ENCODE measurements at places on chromosomes 16 and 17. TPM values are rescaled to one million over a fixed set of nuclear protein-coding genes. Genes with fewer than 3 reads are reported as not detected.

Gene GRAPL
- 2.8 TPM for total RNA-seq

Gene CMTM1
- total RNA-seq: 14.4 TPM

Gene EDC4
- total RNA-seq: 86.4 TPM

Gene SLC5A2
- total RNA-seq: not detected

Gene CA10
- not detected for total RNA-seq

Gene SNAI3
- total RNA-seq: 8.4 TPM

GRCh38 chr16:55248494-55248893 lies 75.5 kb upstream of the IRX6 start:
- no peak for DNase-seq

DNA sequence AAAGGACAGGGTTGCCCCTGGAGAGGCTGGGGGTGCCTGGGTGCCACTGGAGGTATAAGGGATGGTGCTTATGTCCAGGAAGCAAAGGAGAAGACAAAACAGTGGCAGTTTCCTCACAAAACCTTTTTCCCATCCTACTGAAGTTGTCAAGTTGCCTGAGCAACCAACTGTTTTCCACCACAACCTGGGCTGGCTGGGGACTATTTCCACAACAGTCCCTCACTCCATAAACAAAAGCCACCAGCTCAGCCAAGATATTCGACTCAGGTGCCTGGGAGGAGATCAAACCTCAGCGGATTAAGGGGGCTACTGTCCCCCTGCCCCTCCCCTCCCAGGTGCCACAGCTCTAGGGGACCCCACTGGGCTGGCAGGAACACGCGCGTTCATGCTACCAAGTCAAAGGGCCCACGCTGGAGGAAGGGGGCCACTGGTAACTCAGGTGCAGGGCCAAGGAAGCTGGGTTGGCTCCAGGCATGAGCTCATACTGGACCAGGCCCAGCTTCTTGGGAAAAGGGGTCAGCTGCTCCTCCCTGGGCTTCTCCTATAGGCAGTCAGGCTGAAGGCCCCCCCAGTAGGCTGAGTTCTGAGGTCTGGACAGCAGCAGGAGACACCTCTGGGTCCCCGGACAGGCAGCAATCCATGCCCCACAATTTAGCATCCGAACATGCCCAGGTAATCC lies 45.7 kb upstream of the MRPS23 start:
- no peak for DNase-seq

DNA sequence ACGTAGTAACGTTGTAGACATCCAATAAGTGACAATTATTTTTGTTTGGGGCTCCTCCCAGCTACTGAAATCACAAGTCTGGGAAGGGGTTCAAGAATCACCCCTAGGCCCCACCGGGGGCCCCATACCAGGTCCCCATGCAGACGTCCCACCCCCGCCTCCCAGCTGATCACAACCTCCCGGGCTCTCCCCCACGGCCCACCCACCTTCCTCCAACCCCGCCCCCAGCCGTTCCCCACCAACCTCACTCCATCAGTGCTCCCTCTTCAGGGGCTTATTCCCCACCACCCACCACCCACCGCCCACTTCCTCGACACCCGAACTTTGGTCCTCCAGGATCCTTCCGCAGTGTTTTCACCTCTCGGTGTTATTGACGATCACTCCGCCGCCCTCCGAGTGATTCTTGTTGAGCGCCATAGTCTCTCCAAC lies 240 bp downstream of the WBP2 start:
- DNase-seq: no peak

- DNase-seq: peak; percentile 65
Observed at GRCh38 chr17:81253358-81254131, 14.4 kb downstream of the NDUFAF8 start.

DNA sequence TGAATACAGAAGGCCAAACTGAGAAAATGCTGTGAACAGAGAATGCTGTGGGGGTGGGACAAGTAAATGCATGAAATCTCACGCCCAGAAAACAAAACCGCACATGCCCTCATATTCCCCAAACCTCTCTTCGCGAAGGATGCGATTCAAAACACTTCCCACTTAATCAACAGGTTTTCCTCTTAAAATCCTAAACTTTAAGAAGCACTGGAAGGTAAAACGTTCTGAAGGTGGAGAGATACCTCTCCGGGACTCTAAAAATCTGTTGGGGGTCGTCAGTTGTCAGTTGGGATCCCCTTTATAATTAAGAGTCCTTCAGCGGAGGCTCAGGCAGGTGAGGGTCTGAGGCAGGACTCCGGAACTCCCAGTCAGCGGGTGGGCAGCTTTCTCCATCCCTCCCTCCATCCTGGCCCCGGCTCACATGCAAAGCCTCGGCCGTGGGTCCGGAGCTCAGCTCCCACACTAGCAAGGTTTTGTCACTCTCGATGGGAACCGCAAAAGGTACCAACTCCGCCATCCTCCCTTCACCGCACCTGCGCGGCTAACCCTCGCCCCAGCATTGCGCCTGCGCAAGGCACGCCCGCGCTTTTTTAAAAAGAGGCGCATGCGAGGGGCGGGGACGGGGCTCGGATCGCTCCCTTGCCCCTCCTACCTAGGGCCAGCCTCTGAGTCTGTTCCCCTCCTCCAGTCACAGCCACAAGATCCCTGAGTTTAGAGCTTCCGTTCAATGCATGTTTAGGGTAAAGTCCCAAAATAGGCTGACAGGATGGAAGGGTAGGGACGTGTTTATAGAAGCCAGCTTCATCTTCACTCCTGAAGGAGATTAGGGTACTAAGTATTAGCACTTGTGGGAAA lies at the start of gene RDM1:
Gene RDM1, minus strand, starts transcription at position 563 of the 855 bp plus-strand sequence. Its CDS starts 46 bp downstream, at position 517.
- peak; percentile 90 for DNase-seq

GRCh38 chr16:11150190-11150589 lies 105.8 kb downstream of the SOCS1 start:
- DNase-seq: no peak

DNA sequence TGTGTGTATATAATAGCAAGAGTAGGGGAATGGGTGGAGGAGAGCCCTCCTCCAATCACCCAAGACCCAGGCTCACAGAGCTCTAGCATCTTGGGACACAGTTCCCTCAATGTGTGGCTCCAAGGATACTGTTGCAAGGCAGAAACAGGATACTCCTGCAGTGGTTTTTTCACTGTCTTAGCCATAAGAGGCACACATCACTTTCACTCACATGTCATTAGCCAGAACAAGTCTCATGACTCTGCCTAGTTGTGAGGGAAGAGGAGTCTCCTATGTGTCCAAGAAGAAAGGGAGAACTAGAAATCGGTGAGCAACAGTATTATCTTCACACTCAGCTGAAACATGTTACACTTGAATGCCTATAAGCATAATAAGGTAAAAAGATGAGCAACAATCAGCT lies 11.1 kb upstream of the NUDT7 start:
- no peak for DNase-seq
